Uterus (tissue), 4 donors: ENCODE measurements at places on chromosomes 12 and 14. TPM values are rescaled to one million over a fixed set of nuclear protein-coding genes. Genes with fewer than 3 reads are reported as not detected.

DNA sequence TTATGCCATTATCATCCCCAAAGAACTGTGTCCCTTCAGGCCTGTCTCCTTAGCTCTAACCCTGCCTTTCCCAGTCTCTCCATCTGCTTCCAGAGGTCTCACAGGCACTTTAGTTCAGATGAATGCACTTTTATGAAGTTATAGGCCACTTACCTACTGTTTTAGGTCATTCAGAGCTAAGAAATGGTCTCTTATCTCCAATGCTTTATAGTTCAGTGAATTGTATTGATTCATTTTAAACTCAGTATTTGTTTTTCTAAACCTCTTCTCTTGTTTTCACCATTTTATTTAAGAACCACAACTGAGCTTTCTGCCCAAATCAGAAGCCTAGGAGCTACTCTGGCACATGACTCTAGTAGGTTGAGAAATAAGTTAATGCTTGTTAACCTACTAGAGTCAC, 197.5 kb upstream of the ATP2B1 start:
- no peak for DNase-seq

- no peak for DNase-seq
Measured at GRCh38 chr14:89504602-89505313, 87.7 kb upstream of the FOXN3 start.

DNA sequence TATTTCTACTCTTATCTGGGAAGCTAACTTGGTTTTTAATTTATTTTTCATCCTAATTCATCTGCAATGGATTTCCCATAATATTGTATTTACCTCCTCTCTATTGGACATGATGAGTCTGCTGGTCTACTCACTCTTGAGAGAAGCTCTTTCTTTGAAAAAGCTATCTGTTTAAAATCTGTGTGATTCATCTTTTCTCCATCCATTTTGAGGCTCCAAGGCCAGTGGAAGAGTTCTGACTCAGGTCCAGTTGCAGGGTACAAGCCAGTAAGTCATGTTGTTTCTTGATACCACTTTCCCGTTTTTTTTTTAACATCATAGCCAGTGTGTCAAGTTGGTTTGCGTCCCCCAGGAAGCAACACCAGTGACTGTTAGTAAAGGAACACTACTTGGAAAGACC, 160.3 kb upstream of the BMP4 start:
- DNase-seq = no peak

DNA sequence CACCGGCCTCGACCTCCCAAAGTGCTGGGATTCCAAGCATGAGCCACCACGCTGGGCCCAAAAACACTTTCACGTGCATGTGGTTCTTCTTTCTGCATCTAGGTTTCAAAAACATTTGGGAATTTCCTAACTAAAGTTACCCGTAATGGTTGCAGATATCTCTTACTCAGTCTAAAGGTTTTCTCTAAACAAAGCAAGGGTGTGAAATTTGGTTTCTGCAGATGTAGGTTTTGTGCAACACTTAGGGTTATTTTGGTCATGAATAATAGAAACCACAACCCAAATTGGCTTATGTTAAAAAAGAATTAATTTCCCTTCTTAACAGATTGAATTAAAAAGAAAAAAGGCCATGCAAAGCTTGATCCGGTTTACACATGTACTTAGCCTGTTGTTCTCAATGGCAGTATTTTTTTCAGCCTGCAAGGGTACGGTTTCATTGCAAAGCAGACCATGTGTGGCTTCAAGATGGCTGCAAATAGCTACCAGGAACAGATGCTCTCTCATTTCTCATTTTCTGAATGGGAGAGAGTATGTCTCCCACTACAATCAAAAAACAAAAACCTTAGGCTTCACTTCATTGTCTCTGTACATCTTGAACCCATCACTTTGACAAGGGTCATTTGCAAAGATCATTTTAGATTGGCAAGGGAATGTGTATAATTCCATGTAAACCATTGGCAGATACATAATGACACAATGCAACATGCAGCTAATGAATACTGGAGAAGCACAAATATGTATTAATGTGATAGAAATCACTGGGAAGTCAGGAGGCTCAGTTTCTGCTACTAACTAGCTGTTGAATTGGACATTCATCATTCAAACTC, 491.2 kb upstream of the FLRT2 start:
- DNase-seq = no peak

GRCh38 chr12:84035766-84036165, 876.8 kb downstream of the SLC6A15 start:
- DNase-seq = no peak

- no peak for DNase-seq
Measured at GRCh38 chr12:79983986-79984620, 49.2 kb upstream of the PPP1R12A start.

DNA sequence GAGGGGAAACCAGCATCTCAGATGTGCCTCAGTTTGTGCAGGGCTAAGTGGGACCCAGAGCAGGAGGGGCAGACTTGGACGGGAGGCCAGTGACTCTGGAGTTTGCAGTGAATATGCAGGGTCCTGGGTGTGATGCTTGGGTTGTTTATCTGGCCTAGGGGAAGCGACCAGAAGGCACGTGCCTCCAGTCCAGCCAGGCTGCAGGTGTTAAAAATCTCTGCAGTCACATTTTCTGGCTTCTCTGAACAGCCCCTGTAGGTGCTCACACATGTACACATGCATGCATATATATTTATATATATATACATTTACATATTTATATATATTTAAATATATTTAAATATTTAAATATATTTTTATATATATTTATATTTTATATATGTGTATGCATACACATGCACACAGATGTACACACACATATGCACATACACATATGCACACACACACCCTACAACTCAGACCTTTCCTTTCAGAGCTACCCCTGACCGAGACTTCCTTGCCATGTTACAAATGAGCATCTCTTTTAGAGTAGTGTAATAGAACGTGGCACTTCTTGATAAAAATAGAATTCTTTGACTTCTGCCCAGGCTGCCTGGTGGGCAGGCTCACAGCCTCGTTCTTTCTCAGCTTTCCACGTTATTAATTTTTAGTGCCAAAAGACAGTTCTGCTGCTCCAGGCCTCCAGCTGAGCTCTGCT, 26.8 kb upstream of the TCL1B start:
- DNase-seq = no peak

DNA sequence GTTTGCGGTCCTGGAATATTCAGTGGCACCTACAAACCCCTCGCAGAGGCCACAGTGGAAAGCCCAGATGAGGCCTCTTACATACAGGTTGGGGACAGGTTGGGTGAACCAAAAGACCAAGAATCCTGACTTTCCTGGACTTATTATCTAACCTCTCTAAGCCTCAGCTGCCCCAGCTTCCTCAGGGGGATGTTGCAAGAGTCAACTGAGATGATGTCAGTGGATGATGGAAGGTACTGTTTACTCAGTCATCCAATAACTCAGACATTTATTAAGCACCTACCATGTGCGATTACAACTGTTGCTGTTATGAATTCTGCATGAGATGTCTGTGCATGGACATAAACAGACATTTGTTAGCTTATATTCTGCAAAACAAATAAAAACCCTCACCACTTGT, 72.8 kb downstream of the RFX4 start:
- DNase-seq = no peak

- DNase-seq = no peak
Measured at GRCh38 chr12:111995782-111996480, 17.0 kb downstream of the TMEM116 start.

DNA sequence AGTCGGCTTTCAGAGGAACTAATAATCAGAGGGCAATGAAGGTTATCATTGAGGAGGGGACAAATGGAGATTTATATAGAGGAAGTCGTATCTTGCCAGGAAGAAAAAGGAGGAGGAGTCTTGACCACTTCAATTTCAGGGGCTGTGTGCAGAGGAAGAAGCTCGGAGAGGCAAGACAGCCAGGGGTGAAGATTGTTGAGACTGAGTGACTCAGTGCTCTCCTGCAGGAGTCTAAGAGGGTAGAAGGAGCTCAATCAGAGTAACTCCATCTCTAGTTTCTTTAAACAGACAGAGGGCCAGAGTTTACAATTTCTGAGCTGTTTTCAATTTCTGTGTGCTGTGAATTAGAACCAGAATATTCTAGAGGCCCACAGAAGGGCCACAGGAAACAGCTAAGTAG, 439.3 kb upstream of the PRICKLE1 start:
- no peak for DNase-seq

- no peak for DNase-seq
Measured at GRCh38 chr12:66739940-66740651, 61.2 kb upstream of the GRIP1 start.

- DNase-seq = no peak
Measured at GRCh38 chr14:65267856-65268255, 144.7 kb upstream of the FUT8 start.

BEST3 gene
- total RNA-seq = not detected

TCP11L2 gene
- total RNA-seq = 22.3 TPM

KRT71 gene
- total RNA-seq = not detected

CBLN3 gene
- 3.3 TPM for total RNA-seq

BIN2 gene
- 3.4 TPM for total RNA-seq

UBR7 gene
- 19.5 TPM for total RNA-seq
